ENCODE measurements at places on chromosomes 4 and X.

- peak; percentile 11 for DNase-seq
Observed at GRCh38 chrX:106397788-106398538, 213.8 kb upstream of the RADX start.

DNA sequence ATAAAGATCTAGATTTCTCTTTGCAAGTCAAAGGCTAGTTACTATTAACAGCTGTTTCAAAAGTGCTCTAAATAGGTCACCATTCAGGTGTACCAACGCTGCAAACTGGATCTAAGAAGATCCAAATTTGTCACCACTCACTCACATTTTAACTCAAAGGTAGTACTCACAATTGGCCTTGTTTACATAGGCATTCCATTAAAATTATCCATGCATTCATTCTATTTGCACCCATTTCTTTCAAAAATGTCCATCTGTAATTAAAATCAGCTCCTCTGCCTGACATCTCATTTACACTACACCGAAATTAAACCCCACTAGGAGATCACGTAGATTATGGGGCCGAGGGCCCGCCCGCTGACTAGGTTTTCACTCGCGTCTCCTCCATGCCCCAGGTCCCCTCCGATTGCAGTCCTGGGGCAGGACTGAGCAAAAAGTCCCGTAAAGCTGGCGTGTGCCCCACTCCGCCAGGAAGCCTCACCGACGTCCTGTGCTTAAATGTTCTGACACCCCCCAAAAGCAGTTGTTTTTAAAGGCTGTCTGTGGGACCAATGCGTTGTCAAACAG lies 1.3 kb upstream of the ING2 start:
- DNase-seq = no peak

GRCh38 chrX:47200385-47201150 lies 6.9 kb downstream of the UBA1 start:
- DNase-seq = no peak

DNA sequence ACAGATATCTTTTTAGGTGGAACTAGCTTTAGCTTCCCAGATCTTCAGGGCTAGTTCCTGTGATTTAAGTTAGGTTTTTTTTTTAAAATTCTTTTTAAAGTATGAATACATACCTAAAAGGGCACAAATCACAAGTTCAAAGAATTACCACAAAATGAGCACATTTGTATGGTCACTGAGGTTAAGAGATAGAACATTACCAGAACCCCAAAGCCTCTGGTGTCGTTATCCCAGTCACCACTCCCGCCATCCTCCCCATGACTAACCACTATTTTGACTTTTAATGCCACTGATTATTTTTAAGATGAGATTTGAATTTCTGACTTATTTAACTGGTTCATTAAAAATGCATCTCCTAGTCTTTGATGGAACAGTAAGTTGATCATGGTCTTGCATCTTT lies 5.4 kb downstream of the PGK1 start:
- DNase-seq = no peak

- no peak for DNase-seq
Observed at GRCh38 chr4:148643851-148644250, 201.6 kb upstream of the NR3C2 start.
